Chondrocyte (in vitro differentiated cells): ENCODE measurements at places on chromosomes 11 and 22. TPM values are rescaled to one million over a fixed set of nuclear protein-coding genes. Genes with fewer than 3 reads are reported as not detected.

DNA sequence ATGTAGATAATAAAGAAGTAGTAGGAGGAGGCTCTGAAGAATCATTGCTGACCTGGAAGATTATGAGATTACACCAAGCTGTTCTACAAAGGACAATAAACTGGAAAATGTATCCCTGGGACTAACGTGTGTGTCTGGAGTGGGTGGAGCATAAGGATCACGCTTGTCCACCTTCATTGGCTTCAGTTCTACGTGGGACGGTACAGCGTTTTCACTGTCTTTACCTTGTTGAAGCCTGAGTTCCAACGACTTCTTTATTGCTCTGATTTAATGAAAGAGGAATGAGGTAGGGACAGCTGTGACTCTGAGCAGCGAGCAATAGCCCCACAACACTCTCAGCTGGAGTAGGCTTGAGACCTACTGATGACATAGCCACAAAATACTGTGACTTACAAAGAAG lies 87.0 kb downstream of the ARHGAP42 start:
- DNase-seq: no peak

GRCh38 chr11:58926695-58927094 lies 12.6 kb upstream of the GLYATL1 start:
- no peak for DNase-seq

Gene OOSP3
- total RNA-seq: not detected in 3 replicates

DNA sequence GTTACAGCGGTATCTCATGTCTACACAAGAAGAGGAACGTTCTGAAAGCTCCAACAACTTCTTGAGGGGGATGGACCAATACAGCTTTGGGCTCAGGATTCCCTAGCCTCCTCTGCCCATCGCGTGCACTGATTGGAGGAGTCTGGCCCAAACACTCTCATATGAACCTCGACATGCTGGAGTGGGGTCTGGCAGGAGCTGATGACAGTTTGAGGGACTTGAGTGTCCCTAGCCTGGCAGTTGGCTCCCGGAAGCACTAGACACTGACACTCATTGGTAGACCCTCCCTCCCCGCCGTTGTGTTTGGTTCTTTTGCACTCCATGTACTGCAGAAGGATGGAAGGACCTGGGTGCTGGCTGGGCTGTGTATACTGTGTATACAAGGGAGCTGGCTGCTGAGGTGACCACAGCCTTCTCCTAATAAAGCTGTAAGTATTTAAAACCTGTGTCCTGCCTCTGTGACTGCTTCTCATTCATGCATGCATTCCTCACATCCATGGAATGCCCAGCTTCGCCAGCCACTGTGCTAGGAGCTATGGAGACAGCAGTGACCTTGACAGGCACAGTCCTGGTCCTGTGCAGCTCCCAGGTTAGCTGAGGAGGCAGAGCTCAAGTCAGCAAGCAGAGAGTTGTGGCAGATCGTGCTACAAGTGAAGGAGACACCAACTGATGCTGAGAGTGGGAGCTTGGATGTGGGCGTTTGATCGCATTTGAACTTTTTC lies 27.9 kb downstream of the ADAMTS15 start:
- DNase-seq: no peak

GRCh38 chr11:44964526-44965209 lies 14.0 kb upstream of the TP53I11 start:
- DNase-seq: no peak

Gene LRRC74B
- not detected in 3 replicates for total RNA-seq

DNA sequence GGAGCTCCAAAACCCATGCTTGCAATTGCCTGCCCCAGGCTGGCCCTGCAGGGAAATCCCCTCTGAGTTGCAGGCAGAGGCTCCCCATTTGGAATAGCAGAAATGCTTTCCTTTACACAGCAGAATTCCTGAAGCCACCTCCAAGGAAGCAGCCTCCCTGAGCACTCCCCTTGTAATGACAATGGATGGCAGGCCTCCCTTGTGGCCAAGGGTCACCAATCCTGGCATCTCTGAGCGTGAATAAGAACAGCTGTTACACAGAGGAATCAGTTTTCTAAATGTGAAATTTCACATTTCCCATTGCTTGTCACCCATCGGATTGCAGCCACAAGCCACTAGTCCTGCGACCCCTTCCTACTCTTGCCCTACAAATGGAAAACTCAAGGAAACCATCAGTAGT lies 107.6 kb downstream of the GALNT18 start:
- DNase-seq: no peak

Gene APOBEC3C
- total RNA-seq: 17.2 to 22.3 TPM (median 21.3 TPM) in 3 replicates
